Posterior vena cava (tissue), 2 donors: ENCODE measurements at places on chromosomes 2 and 18. TPM values are rescaled to one million over a fixed set of nuclear protein-coding genes. Genes with fewer than 3 reads are reported as not detected.

Gene CREG2
- total RNA-seq: not detected

Gene FBXO41
- total RNA-seq: 1.4 TPM

Gene DIPK1C
- total RNA-seq: not detected

Gene IL1F10
- not detected for total RNA-seq

Gene CDK5R2
- not detected for total RNA-seq

Gene HMSD
- not detected for total RNA-seq

Gene SCYGR2
- not detected for total RNA-seq

Gene ALKAL2
- total RNA-seq: 63.8 TPM

Gene SFT2D3
- 4.7 TPM for total RNA-seq

Gene ITGA6
- total RNA-seq: 47.1 TPM

GRCh38 chr18:25145731-25146511, 206.0 kb downstream of the ZNF521 start:
- DNase-seq: no peak

GRCh38 chr2:105868060-105868459, 123.3 kb downstream of the NCK2 start:
- no peak for DNase-seq

DNA sequence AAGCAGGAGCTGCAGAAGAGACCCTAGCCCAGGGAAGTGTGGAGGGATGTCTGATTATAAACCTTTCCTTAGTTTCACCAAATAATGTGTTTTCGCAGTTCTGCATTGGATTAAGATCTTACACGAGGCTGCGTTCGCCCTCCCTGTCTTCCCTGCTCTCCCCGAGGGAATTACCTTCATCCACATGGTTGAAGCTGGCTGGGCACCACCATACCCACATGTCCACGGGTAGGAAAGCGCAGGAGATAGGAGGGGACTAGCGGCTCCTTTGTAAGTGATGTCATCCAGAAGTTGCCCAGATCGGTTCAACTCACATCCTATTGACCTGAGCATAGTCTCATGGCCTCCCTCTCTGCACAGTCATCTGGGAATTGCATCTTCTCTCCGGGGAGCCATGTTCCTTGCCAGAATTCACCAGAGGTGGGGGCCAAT, 1.1 kb downstream of the TTL start:
- DNase-seq: no peak

DNA sequence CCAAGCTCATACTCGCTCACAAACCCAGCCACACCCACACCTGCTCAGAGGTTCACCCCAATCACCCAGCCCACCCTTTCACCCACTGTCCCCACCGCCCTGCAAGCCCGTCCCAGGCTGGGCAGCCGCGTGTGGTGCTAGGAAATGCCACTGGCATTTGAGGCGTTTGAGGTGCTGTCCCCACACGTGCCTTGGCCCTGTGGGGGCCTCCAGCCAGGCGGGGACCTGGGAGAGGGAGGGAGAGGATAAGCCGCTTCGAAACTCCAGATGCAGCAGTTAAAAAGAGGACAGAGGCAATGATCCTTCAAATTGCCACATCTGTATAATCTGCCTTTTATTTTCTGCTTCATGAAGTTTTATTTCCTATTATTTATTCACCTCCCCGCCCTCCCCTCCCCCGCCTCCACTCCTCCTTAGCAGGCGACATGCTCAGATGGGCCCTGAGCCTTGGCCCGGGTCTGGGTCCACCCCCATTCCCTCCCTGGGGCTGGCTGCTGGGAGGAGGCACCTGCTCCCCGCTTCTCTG, 35.9 kb downstream of the PSD4 start:
- DNase-seq: peak; percentile 58

DNA sequence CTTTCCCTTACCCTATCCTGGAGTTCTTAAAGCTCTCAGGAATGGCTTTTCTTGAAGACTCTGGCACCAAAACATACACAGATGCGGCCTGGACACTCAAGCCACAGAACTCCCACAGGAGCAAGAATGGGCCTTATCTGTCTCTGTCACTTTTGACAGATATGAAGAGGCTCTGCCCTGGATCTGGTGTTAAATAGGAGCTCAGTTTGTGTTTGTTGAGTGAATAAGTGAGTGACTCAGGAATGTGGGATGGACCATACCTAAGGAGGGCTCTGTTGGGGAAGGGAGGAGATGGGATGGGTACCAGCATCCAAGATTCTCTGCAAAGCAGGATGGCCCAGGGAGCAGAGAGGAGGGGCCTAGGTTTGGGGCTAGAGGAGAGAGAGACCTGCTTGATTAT, 33.9 kb upstream of the EPAS1 start:
- no peak for DNase-seq

DNA sequence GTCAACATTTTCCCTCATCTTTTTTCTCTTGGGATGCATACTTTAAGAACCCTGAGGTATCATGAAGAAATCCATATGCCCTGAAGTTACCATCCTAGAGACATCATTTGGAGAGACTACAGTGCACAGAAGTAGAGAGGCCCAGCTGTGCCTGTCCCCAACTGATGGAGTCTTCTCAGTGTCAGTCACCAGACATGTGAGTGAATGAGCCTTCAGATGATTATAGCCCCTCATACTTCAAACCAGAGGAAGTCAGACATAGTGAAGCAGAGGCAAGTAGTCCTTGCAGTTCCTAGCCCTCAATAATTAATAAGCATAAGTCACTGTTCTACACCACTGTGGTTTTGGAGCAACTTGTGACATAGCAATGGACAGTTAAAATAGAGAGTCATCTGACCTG, 194.4 kb upstream of the ITGA4 start:
- DNase-seq: no peak

DNA sequence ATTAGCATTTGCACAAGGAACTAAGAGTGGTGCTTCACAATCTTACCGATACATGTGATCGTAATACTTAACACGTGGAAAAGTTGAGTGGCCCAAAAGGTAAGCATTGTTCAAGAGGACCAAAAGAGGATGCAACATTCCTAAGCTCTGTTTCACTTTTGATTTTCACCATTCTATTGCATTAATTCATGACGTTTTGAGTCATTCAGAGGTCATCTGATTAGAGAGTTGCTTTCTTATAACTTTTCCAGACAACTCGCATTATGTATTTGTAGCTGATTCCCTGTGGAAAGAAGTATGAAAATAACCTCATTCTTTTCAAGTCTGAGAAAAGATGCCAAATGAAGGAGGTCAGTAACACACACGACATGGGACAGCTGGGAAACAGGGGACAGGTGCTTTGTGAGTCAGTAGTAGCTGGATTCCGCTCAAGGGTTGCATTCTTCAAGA, 344.4 kb downstream of the RND3 start:
- DNase-seq: no peak

DNA sequence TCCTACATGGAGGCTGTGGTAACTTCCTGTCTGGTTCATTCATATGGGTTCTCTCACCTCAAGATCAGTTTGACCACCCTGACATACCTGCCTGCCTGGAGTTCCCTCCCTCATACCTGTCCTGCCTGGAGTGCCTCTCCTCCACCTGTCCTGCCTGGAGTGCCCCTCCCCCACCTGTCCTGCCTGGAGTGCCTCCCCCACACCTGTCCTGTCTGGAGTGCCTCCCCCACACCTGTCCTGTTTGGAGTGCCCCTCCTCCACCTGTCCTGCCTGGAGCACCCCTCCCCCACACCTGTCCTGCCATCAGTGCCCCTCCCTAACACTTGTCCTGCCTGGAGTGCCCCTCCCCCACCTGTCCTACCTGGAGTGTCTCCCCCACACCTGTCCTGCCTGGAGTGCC, 461.9 kb downstream of the PTPRM start:
- no peak for DNase-seq

DNA sequence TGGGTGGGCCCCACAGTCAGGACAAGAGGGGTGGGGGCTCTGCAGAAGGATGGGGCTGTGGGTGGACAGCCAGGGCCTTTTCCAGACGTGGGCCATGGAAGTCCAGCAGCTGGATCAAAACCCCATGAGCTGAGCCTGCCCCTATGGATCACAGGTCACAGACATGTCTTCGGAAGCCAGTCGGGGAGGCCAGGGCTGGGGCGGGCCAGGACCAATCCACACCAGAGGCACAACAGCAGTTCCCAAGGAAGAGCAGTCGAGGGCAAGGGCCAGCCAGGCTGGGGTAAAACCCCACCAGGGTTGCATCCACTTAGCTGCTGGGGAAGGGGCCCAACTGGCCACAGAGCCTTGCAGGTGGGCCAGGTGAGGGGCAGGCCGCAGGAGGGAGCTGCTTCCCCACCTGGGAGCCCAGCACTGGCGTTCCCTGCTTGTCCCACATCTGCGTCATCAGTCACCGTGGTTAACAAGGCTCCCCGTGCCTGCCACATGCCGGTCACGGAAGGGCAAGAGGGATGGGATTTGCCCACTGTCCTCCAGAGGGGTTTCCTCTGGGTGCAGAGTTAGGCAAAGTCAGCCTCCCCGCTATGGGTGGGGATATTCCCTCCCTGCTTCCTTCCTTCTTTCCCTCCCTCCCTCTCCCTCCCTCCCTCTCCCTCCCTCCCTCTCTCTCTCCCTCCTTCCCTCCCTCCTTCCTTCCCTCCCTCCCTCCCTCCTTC, 46.4 kb upstream of the ODC1 start:
- no peak for DNase-seq

DNA sequence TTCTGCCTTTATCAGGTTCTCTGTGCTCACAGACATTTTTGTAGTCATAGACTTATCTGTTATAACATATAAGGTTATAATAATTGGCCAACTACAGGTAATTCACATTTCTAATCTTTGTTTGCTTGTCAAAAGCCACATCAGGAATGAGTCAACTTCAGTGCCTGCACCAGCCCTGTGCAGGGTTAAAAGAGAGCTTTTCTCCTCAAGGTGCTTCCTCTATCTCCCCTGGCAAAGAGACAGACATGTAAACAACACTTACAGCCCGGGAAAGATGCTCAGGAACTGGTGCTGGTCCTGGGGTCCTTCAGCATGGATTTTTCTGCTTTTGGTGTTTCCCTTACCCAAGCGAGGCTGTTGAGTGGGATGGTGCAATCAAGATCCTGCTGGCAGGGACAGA, 7.7 kb upstream of the EHD3 start:
- DNase-seq: no peak

DNA sequence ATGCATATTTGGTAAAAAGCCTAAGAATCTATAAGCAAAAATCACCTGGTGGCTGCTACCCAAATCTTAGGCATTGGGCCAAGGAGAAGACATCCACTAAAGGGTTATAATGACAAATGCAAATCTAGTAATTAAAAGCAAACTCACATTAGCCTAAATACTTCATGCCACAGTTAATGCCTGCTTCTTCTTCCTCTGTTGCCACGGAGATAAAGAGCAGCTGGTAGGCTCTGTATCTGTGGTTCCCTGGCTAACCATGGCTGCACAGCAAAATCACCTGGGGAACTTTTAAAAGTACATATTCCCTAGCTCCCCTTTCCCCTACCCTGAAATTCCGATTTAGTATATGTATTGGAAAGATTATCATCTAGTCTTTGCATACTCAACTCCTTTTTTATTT, 114.3 kb downstream of the LNPK start:
- no peak for DNase-seq

DNA sequence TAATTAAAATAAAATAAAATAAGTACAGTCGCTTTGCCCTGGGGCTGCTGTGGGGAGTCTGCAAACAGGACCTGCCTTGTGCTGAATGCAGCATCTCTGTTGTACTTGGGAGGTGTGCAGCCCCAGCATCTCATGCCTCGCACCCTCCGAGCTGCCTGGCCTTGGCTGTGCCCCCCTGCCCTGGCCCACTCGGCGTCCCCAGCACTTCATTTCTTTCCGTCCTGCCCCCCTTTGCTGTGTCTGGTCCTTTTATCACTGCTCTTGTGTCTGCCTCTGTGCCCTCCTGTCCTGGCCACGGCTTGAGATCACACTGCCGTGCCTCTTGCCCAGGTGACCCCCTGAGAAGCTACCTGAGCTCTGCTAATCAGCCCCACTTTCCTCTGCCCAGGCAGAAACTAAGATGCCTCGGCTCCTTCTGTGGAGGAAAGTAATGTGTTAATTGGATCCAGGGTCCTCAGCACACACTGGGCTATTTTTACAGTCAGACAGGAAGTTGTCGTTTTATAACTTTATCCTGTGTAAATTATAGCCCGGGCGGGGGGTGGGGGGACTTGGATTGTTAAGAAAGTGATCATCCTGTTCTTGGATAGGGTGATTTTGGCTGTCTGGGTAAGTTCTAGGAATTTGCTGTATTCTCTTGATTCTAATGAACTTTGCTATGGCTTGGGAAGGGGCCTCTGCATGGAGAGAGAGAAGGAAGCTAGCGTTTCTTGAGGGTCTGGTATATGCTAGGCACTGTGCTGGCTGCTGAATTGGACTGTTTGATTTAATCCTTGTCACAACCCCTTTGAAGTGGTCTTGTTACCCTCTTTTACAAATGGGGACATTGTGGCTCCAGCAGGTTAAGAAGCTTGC, 69.4 kb downstream of the AGAP1 start:
- DNase-seq: no peak

DNA sequence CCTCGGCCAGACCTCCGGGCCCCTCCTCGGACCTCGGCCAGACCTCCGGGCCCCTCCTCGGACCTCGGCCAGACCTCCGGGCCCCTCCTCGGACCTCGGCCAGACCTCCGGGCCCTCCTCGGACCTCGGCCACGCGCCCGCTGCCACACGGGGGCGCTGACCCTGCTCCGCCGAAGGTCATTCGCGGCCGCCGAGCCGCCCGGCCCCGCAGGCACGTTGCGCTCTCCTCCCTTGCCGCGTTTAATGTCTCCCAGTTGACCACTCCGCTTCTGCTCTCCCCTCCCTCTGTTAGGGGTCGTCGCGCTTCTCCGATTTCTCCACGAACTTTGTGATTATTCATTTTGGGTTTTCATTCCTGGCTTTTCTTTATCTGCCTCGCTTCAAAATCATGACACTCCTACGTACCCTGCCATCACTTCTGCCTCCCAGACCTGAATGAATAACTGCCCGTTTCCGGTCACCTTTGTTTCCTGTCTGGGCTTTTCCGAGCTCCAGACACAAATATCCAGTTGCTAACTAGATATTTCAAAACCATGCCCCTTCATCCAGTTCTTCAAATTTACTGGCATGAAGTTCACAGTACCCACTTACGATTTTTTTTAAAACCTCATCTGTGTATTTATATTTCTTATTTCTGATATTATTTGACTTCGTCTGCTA, 14.8 kb upstream of the COLEC12 start:
- DNase-seq: no peak

- no peak for DNase-seq
Observed at GRCh38 chr18:63189817-63190216, 129.8 kb downstream of the BCL2 start.

GRCh38 chr2:100365434-100365833, 43.1 kb upstream of the LONRF2 start:
- no peak for DNase-seq

DNA sequence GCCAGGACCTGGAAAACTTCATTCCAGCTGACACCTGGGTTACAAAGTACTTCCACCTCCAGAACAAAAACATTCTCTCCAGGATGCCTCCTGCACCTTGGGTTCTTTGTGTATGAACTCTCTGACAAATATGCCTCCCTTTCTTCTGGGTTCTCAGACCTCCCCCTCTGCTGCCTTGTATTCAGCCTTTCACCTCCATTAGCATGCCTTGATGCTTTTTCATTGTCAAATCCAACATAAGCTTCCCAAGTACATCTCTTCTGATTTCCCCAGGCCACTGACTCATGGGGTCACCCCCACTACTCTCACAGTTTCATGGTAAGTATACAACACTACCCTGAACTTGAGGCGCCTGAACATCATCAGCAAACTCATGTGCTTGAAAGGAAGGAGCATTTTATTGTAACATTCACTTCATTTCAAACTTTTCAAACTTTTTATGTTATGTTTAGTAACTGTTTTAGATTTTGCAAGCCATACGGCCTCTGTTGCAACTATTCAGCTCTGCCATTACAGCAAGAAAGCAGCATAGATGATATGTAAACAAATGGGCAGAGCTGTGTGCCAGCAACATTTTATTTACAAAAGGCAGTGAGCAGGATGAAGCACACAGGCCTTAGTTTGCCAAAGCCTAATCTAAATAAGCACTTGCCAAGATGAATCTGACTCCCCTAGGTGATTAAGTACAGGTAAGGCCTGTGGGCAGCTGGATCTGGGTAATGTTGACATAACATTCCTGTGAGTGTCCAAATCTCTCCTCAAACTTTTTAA, 32.5 kb upstream of the MRPS9 start:
- no peak for DNase-seq
